Activated CD8-positive, alpha-beta memory T cell treated with anti-CD3 and anti-CD28 coated beads, Interleukin-2, amount 50 U/mL, for 48 hours (primary cell): ENCODE measurements at places on chromosomes 6 and 20.

- DNase-seq = no peak
Observed at GRCh38 chr6:6781172-6781872, 192.8 kb downstream of the LY86 start.

- no peak for DNase-seq
Observed at GRCh38 chr6:33390767-33391277, 801 bp upstream of the KIFC1 start.

GRCh38 chr20:3997446-3997845 is 17.9 kb downstream of the RNF24 start:
- DNase-seq = no peak

- DNase-seq = no peak
Observed at GRCh38 chr6:135604035-135604860, 106.7 kb upstream of the AHI1 start.

GRCh38 chr6:91387290-91388059 is 800.6 kb upstream of the MAP3K7 start:
- DNase-seq = no peak

DNA sequence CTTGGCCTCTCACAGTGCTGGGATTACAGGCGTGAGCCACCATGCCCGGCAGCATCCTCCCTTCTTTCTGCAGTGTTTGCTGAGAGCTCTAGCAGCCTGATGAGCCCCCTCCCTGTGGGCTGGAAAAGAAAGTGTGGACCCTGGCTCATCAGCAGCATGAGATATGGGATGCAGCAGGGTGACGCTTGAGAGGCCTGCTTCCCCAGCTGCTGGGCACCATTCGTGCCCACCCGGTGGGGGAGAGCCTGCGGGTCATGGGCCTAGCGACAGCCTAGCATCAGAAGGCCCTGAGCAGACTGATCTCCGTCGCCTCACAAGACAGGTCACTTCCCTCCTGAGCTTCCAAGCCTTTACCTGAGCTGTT is 16.0 kb upstream of the CCDC167 start:
- peak; percentile 59 for DNase-seq

DNA sequence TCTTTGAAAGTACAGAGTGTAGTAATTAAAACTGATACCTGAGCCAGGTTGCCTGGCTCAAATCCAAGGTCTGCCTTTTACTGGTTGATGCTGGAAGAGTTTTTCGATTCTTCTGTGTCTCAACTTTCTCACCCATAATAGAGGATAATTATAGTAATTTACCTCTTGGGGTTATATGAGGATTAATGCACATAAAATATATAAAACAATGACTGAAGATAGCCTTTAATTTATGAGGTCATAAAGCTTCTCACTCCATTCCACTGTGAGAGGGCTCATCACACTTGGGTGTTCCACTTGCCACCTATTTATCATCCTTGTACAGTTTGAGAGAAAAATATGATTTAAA is 10.2 kb downstream of the HLA-DRB5 start:
- DNase-seq = no peak

DNA sequence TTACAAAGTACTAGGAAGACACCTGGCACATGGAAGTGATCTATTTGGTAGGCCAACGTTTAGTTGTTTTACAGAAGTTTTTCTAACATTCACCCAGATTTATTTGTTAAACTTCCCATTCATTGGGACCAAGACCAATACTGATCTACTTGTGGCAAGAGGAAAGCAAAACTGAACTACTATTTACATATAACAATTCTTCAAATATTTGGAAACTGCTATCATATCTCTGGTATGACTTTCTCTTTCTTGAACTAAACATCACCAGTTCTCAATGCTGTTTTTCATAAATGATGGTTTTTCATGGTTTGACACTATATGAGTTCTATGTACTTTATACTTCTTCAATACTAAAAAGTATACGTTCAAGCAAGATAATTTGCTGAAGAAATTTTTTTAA is 189.2 kb downstream of the ASCC3 start:
- no peak for DNase-seq
